Dorsolateral prefrontal cortex (tissue), 122 donors: ENCODE measurements at places on chromosomes 4 and X. TPM values are rescaled to one million over a fixed set of nuclear protein-coding genes. Genes with fewer than 3 reads are reported as not detected.

The PIR gene
- 16.4 TPM for total RNA-seq

The DMP1 gene
- total RNA-seq: not detected

The PDZD11 gene
- 43.8 TPM for total RNA-seq

The PPBP gene
- total RNA-seq: 1.2 TPM

The SLC49A3 gene
- total RNA-seq: 6.8 TPM

The ODAPH gene
- total RNA-seq: not detected
